NCI-H524 treated with DMSO at 0.1 percent for 48 hours (cell line): ENCODE measurements at places on chromosomes 3 and 15.

GRCh38 chr15:81097890-81098280 is 36.2 kb upstream of the CFAP161 start:
- DNase-seq = no peak

DNA sequence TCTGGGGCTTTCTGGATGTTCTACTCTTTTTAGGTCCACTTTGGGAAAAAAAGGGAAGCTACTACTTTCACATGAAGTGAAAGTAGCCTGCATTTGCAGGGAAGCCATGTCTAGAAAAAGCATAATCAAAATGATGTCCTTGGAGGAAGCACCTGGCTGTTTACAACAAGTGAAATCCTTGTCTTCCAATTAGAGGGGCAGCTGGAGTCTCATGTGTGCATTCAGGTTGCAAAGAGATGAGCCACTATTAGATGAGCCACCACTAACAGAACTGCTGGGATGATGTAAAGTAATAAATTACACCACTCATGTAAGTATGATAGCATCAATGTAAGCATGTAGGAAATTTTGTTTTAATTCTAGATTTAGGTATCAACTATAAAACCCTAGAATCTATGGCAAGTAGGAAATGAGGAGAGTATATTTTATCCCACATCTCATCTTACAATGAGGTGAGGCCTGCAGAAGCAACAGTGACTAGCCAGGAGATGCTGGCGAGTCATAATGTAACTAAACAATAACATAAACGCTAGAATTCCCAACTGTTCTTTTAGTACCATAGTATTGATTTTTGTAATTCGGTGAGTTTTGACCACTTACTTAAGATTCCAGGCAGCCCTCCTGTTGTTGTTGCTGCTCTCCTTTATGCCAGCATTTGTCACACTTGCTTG is 75.9 kb downstream of the TMEM108 start:
- DNase-seq = no peak

- DNase-seq = no peak
These were observed 678.1 kb upstream of the DPPA4 start for GRCh38 chr3:110015231-110015963.

- DNase-seq = no peak
These were observed 53.5 kb upstream of the PRTG start for GRCh38 chr15:55796321-55796965.

- no peak for DNase-seq
These were observed 142.5 kb upstream of the C2CD4B start for GRCh38 chr15:62307551-62307950.

GRCh38 chr3:138434276-138434874 is at the start of gene ESYT3:
Gene ESYT3, plus strand, starts transcription at chr3:138434616. Its CDS starts 183 bp downstream, at chr3:138434799.
- peak; percentile 57 for DNase-seq

DNA sequence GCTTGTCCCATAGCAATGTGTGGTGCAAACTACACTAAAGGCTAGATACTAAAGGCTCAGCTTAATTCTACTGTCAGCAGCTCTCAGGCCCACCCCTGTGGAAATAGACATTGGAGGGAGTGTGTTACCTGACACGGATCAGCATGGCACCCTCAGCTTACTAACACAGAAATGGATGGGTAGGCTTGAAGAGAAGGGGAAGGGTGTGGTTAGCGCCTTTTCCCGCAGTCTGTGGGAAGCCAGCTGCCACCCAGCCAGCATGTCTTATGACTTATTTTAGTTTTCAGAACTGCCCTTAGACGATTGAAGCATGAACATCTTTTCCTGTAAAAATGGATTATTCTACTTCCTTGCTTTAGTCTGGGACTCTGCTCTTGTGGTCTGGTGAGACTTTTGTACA is 25.8 kb upstream of the ADPGK start:
- DNase-seq = no peak

DNA sequence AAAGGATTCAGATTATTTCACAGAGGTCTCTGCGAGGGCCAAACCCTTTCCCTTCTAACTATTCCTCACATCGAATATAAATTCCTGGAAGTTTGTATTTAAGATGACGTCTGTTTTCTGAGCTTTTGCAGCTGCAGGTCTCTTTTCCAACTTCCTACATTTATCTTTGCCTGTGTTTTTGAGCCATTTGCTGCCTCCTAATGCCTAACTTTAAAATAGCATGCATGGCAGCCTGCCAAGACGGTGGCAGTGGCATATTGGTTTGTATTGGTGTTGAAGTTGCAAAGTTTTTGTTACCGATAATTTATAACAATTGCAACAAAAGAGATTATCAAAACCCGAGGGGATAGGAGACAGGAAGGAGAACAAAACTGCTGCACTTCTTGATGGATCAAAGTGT is 187.1 kb upstream of the DNAJC19 start:
- DNase-seq = no peak

DNA sequence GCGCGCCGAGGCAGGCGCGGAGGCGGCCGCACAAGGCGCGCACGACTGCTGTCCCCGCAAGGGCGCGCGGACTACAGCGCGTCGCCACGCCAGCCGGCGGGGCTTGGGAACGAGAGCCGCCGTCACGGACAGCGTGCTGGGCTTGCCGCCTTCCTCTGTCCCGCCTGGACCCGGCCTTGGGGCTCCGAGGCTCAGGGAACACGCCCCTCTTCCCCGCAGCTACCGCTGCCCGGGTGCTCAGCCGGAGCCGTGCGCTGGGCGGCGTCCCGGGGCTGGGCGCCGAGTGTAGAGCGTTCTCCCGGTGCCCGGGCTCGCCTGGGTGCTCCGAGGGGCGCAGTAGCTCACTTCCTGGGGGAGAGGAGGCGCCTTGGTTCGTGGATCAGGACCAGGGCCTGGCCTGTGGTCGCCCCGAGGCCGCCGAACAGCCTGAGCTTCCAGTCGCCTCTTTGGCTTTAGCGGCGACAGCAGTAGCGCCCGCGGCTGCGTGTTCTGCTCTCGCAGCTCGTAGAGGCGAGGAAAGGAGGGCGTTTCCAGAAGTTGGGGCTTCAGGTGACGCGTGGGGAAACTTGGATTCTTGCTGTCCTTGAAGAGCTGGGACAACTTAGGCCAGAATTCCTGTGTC is 226.7 kb upstream of the C2CD4B start:
- DNase-seq = no peak

- DNase-seq = no peak
These were observed 74.0 kb upstream of the MANF start for GRCh38 chr3:51311055-51311454.

- no peak for DNase-seq
These were observed 142.3 kb downstream of the TMCO5A start for GRCh38 chr15:38076786-38077185.

- DNase-seq = peak; percentile 87
These were observed 381.2 kb downstream of the GABRB3 start for GRCh38 chr15:26391567-26392194.

DNA sequence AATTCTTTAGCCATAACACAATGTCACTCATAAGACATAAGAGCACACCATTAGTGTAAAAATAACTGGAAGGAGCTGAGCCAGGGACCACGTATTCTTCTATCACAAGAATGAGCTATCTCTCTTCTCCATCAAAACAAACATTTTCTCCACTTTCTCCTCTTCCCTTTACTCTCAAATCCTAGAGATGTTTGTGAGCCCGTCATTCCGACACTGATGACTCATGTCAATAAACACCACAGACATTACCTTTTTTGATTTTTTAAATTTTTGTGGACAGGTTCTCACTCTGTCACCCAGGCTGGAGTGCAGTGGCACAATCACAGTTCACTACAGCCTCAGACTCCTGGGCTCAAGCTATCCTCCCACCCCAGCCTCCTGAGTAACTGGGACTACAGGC is 86.6 kb downstream of the MEX3B start:
- DNase-seq = no peak

GRCh38 chr3:29697989-29698388 is 417.1 kb downstream of the RBMS3 start:
- DNase-seq = no peak

DNA sequence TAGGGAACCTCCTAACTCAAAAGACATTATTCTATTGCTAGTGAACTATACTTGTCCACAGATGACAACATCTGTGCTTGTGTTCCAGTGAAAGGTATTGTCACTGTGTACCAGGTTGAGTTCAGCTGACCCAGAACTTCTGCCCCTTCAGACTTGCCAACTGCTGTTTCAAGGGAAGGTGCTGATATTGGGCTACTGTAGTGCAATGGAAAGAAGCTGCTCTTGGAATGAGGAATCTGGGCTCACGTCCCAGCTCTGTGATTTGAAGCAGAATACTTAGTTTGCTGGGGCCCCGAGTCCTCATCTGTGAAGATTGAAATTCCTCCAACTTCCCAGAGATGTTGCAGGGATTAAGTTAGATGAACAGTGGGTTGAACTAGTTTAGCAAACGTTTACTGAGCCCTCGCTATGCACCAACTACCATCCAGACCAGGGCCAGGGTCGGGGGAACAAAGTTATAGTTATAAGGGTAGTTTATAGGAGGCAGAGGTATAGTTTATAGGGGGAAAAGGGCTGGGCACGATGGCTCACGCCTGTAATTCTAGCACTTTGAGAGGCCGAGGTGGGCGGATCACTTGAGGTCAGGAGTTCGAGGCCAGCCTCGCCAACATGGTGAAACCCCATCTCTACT is 15.9 kb upstream of the UMPS start:
- DNase-seq = no peak

GRCh38 chr15:63539521-63539920 is 35.1 kb downstream of the USP3 start:
- DNase-seq = no peak

DNA sequence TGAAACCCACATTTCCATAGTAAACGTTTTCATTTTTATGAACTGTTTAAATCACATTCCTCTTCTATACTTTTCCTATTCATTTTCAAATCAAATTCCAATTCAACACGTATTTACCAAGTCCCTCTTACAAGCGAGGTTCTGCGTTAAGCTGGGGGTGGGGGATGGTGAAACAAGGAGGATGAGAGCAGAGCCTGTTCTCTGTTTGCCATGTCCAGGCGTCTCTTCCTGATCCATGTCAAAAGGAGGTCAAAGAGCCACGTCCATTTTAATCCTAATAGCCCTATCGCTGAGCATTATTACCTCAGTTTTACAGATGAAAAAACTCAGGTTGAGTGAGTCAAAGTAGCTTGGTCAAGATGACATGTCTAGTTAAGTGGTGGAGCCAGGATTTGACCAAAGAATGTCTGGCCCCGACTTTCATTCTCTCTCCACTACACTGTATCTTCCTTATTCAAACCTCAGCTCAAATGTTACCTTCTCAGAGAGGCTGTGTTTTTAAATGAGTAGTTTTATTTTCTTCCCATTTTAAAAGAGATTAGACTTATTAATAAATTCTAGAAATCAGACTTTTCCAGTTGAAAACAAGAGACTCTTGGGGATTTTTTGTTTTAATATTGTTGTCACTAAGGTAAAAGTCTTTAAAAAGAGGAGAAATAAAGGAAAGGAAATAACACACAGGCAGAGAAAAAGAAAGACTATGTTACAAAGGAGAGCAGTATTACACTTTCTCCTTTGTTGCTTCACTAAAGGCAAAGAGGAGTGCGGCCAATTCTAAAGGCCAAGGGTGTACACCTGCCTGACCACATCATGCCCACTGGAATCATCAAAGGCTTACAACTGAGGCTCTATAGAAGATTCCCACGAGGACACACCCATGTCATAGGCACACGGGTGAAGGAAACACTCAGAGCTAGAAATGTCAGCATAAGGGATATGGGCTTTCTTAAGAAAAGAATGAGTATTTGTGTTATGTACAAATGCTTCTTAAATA is 42.4 kb downstream of the MYO5A start:
- no peak for DNase-seq

DNA sequence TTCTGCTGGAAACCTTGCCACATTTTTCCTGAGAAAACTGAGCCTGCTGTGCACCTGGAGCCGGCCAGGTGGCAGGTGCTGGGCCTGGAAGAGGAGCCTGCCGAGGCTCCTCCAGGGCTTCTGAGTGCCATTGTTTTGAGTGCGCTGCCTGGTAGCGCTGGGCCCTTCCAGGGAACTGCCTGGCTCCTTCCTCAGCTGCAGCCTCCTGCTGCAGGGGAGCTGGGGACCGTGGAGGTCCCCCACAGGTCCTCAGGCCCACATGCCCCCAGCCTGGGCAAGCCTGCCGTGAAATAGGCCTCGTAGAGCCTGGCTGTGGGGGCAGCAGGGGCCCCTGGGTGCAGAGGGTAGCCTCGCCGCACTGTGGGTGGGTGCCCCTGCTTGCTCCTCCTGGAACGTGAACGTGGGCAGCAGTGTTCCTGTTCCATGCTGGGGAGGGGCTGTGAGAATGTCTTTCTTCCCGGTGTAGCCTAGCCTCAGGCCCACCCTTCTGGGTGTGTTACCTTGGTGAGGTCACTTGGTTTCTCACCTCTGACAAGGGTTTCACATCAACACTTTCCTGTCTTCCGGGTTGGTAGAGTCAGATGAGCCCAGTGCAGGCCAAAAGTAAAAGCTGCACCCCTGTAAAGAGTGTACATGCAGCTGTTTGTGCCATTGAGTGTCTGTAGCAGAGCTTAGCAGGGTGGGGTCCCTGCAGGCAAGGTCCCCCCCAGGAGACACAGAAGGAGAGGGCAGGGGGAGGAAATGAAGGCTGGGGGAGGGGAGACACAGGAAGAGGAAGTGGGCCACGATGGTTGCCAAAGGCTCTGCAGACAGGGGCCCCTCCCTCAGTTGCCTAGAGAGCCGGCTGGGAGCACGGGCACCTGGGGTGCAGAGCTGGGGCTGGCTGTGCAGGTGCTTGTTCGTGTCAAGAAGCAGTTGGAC is 34.5 kb downstream of the KLF13 start:
- DNase-seq = no peak

DNA sequence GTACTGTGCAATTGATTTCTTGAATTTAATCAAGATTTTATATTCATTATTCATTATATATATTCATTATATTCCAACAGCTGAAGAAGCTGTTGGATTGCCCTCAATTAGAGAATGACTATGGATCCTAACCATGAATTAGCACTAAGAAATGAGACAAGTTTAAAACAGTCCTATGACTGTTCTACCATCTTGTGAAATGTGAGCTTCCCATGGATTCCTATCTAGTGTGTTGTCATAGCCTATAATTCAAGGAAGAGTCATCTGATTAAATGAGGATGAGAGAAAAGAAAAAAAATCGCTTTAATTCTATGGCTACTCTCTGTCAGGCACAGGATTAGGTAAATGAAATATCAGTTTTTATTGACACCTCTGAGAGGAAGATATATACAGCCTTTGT is 696.6 kb upstream of the NAALADL2 start:
- DNase-seq = no peak

DNA sequence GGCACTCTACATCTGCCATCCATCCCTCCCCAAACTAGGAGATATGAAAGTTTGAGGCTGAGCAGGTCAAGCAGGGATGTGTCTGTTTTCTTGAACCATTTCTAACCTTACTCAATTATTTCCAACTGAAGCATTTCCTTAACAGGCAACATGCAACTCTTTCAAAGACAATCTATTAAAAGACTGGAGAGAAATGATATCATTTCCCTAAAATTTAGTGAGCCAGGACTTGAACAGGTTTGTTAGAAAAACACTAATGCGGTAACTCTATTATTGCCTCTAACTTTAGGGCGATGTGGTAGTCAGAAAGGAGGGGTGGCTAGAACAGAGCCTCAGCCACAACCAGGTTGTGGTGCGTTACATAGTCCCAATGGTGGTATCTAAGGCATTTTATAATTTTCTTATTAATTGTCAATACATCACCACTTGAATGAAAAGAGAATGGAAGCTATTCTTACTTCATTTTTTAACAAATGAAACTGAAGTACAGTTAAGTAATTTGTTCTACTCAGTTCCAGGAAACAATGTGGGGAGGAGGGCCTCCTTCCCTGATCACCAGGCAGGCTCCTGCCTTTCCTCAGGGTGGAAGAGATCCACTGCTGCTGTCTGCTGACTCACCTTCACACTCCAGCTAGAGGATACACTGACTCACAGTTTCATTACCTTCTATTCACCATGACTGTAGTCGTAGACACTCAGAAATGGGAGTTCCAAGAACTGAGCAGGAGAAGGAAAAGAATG is 22.8 kb downstream of the MYO1E start:
- DNase-seq = no peak
